ENCODE measurements at places on chromosomes 3 and 15.

- DNase-seq, result no peak
Observed at GRCh38 chr3:154971771-154972326, 108.3 kb upstream of the MME start.

- DNase-seq, result no peak
Observed at GRCh38 chr15:79989682-79990081, 18.7 kb upstream of the BCL2A1 start.

DNA sequence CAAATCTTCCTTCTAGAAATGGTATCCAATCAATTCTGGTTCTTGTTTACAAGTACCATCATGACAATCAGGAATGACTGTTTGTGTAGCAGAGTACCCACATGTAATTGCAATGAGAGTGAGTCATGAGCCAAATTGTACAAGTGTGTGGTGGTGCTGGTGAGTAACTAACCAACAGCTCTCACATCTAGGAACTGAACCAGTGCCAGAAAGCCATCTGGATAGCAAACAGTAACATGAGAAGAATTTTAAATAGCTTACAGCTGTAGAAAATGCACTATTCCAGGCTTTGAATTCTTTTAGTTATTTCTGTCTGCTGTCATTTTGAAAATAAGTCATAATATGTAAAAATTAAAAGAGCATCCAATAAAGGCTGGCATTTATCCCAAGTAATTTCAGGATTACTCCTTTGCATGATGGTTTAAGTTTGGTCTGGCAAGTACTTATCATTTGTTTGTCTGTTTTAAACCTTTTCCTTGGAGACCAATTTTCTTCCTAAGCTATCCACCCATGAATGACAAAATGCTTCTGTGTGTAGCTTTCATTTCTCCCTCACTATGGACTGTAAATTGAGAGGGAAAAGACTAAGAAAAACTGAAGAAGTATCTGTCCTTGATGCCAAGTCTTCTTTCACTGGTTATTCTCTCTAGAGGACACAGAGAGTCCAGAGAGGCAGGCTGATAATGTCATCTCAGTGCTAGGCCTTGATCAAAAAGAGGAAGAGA, 60.0 kb downstream of the PIK3CB start:
- peak; percentile 95 for DNase-seq

GRCh38 chr15:26115229-26115943, 252.3 kb upstream of the ATP10A start:
- DNase-seq, result no peak

- no peak for DNase-seq
Observed at GRCh38 chr3:191307341-191307740, 21.9 kb upstream of the CCDC50 start.
